ENCODE measurements at places on chromosomes 11 and 22.

- DNase-seq, result peak; percentile 70
Measured at GRCh38 chr11:111777094-111778046, 11.2 kb upstream of the PPP2R1B start.

- DNase-seq, result peak; percentile 95
Measured at GRCh38 chr11:65833297-65834030, at the start of gene SNX32. SNX32 (plus strand) TSS chr11:65833963; CDS start chr11:65834066, 103 bp downstream.

DNA sequence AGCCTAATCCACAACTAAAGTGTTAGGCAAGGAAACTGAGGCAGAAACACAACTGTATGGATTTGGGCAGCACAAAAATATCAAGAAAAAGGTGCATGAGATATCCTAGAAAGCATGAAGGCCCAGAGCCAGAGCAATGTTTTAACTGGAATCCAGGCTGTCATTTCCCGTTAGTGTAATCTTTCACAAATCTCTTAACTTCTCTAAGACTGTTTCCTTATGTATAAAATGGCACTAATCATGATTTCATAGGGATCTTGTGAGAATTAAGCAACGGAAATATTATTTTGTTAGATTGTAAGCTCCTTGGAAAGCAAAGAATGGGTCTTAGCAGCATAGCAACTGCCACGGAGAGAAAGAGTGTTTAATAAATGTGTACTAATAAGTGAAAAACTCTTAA, 14.7 kb upstream of the SYTL2 start:
- DNase-seq, result no peak

GRCh38 chr11:28505232-28505631, 397.0 kb downstream of the METTL15 start:
- DNase-seq, result no peak

DNA sequence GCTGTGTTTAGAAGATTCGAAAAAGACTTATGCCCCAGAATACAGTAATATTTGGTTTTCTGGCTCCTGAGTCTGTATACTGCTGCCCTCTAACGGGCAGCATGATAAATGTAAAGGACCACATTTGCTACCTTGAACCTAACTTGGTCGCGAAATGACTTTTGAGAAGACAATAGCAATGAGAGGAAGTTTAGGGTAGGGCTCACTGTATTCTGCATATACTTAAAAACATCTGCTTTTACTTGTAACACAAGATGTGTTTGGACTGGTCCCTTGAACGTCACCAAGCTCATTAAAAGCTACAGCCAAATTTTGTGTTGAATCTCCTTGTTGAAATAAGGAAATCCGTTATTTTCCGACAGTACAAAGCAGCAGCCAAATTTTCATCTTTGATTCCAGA, 309.1 kb downstream of the SWAP70 start:
- DNase-seq, result peak; percentile 39

DNA sequence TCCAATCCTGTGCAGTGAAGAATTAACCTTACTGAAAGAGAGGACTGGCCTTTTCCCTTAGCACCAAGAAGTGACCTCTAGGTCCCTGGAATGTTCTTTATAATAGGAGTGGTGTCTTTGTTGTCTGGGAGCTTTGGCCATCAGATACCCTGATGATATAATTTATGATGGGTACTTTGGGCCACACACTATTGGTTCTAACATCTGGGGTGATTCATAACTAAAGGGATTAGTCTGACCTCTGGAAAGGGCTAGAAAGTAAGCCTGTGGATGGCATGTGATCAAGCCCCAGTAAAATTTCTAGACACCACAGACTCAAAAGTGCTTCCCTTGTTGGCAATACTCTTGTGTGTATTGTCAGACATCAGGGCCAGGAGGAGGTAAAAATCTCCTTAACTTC, 891.2 kb downstream of the KCNA4 start:
- DNase-seq, result no peak

GRCh38 chr22:39080052-39080762, 3.1 kb downstream of the APOBEC3G start:
- no peak for DNase-seq

DNA sequence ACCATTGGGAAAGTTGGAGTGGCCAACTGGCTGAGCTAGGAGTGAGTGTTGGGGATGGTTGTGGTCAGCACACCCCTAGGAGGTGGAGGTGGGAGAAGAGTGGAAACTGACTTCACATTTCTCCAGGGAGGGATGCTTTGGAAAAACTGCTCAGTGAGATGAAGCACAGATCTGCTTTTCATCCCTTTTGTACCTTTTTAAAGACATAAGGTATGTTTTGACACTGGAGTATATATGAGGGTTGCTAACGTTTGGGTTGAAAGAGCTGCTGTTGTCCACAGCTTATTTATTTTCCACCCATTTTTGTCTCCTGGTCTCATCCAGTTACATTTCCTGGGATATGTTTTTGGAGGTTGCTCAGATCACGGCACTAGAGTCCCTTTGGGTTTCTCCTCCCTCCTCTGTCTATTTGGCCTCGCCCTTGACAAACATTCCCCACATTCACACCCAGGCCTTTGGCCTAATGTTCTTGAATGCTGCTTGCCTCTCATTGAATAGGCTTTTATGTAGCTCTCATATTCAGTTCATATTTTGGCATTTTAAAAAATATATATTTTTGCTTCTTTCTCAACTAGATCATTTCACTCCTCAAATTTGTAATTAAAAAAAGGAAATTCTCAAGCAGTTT, 8.3 kb downstream of the SREBF2 start:
- no peak for DNase-seq

Measured in renal pelvis (tissue), 12 donors.